ENCODE measurements at places on chromosomes 7 and 10.
A peak's percentile ranks its signal among the peaks of the same experiment; 100 is the strongest.

- no peak overlapping the region for H3K27ac ChIP-seq
- DNase-seq: no peak
- no peaks in the 10 kb centered on the region for H3K27me3 ChIP-seq
- H3K36me3 ChIP-seq: no peaks in the 10 kb centered on the region
- H3K4me1 ChIP-seq: no peaks in the 10 kb centered on the region
These were observed 285.1 kb upstream of the PFKP start for GRCh38 chr10:2782265-2782664.

DNA sequence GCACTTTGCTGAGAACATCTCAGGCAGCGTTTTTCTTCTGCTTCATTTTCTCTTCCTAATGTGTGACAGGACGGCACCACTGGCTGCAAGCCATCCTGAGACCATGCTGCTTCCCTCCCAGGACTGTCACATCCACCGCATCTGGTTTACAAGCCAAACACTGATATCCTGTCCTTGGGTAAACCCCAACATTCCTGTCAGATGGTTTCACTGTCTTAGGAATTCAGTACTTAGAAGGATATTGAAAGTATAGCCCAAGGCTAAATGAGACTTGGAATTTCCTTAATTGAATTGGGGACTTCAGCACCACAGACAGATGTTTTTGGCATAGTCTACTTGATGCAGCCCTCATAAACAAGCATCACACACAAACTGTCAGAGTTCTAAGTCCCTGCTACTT lies 74.2 kb upstream of the PLXNA4 start:
- DNase-seq: no peak
- H3K4me1 ChIP-seq: peaks cover 3% of the 10 kb centered on the region
- H3K27ac ChIP-seq: no peak overlapping the region
- H3K36me3 ChIP-seq: no peaks in the 10 kb centered on the region
- H3K4me3 ChIP-seq: no peak overlapping the region
- H3K27me3 ChIP-seq: no peaks in the 10 kb centered on the region

DNA sequence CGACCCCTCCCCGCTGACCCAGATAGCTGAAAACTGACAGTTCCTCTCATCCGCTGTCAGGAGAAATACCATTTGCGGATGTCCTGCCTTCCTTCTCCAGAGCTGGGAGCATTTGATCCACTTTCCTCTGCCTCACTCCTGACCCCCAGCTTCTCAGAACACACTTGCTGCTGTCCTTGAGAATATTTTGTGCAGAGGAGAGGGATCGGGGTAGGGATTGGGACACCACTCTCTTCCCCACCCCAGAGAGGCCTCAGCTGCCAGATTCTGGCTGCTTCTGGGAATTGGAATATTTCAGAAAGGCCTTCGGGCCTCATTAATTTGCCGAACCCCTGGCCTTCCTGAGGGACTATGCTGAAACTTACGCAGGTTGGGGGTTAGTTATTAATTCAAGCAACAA lies 97.0 kb downstream of the C10orf105 start:
- H3K4me3 ChIP-seq: no peak overlapping the region
- H3K27me3 ChIP-seq: peaks cover 34% of the 10 kb centered on the region
- H3K4me1 ChIP-seq: peaks cover 32% of the 10 kb centered on the region
- no peaks in the 10 kb centered on the region for H3K36me3 ChIP-seq
- H3K27ac ChIP-seq: peak overlapping the region; percentile 35

- H3K27me3 ChIP-seq: no peaks in the 10 kb centered on the region
- no peak overlapping the region for H3K27ac ChIP-seq
- H3K36me3 ChIP-seq: no peaks in the 10 kb centered on the region
- H3K4me3 ChIP-seq: no peak overlapping the region
These were observed 82.2 kb downstream of the SLC16A9 start for GRCh38 chr10:59627366-59628018.

GRCh38 chr7:46908770-46909169 lies 673.1 kb downstream of the TNS3 start:
- no peaks in the 10 kb centered on the region for H3K27me3 ChIP-seq
- no peaks in the 10 kb centered on the region for H3K36me3 ChIP-seq
- DNase-seq: no peak
- H3K4me3 ChIP-seq: no peak overlapping the region
- H3K4me1 ChIP-seq: no peaks in the 10 kb centered on the region

GRCh38 chr10:75110006-75110632 lies 1.3 kb upstream of the SAMD8 start:
- H3K4me3 ChIP-seq: peak overlapping the region; percentile 68
- no peaks in the 10 kb centered on the region for H3K4me1 ChIP-seq

GRCh38 chr10:11832042-11832441 lies 8.9 kb downstream of the PROSER2 start:
- H3K4me1 ChIP-seq: no peaks in the 10 kb centered on the region
- no peak for DNase-seq
- no peaks in the 10 kb centered on the region for H3K36me3 ChIP-seq
- H3K4me3 ChIP-seq: no peak overlapping the region

GRCh38 chr7:136530831-136531230 lies 337.6 kb upstream of the CHRM2 start:
- no peaks in the 10 kb centered on the region for H3K36me3 ChIP-seq
- peaks cover 7% of the 10 kb centered on the region for H3K4me1 ChIP-seq

GRCh38 chr7:141696348-141696747 lies 5.6 kb downstream of the DENND11 start:
- no peak overlapping the region for H3K27ac ChIP-seq
- H3K4me3 ChIP-seq: no peak overlapping the region
- no peak for DNase-seq
- H3K4me1 ChIP-seq: peaks cover 8% of the 10 kb centered on the region

GRCh38 chr7:43309706-43310022 lies 197.2 kb downstream of the HECW1 start:
- H3K36me3 ChIP-seq: no peaks in the 10 kb centered on the region
- H3K4me3 ChIP-seq: no peak overlapping the region
- no peak overlapping the region for H3K27ac ChIP-seq
- no peaks in the 10 kb centered on the region for H3K27me3 ChIP-seq

- no peak overlapping the region for H3K27ac ChIP-seq
- H3K4me1 ChIP-seq: peaks cover 2% of the 10 kb centered on the region
- no peak for DNase-seq
- peaks cover 35% of the 10 kb centered on the region for H3K27me3 ChIP-seq
- peak overlapping the region; percentile 55 for H3K4me3 ChIP-seq
These were observed 10.3 kb upstream of the PPP2R2D start for GRCh38 chr10:131890276-131891195.

DNA sequence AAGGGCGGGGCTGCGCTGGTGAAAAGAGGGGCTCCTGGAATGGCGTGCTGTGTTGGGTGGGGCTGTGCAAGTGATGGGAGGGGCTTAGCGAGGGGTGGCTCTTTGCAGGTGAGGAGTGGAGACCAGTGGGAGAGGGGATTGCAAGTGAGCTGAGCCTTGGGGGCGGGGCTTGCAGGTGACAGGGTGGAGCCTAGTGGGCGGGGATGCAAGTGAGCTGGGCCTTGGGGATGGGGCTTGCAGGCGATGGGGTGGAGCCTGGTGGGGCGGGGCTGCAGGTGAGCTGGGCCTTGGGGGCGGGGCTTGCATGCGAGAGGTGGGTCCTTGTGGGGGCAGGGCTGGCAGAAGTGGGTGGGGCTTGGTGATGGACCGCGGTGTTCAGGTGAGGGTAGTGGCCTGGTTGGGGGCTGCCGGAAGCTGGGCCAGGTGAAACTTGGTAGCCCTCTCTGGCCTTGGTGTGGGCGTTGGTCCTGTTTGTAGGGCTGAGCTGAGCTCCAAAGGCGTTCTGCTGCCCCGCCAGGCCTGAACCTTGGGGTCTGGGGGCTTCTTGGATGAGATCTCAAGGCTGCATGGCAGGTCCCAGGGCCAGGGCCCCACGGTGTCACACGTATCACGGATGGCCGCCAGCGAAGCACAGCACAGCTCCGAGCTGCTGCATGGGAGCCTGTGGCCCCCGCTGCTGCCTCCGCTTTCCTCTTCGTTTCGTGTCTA lies 743 bp upstream of the PITRM1 start:
- no peak overlapping the region for H3K27ac ChIP-seq
- H3K27me3 ChIP-seq: no peaks in the 10 kb centered on the region
- no peaks in the 10 kb centered on the region for H3K4me1 ChIP-seq
- H3K36me3 ChIP-seq: peaks cover 17% of the 10 kb centered on the region

GRCh38 chr7:19957664-19958063 lies 184.2 kb upstream of the TMEM196 start:
- H3K36me3 ChIP-seq: no peaks in the 10 kb centered on the region
- H3K4me1 ChIP-seq: no peaks in the 10 kb centered on the region
- no peak for DNase-seq
- no peak overlapping the region for H3K27ac ChIP-seq
- H3K4me3 ChIP-seq: no peak overlapping the region
- H3K27me3 ChIP-seq: no peaks in the 10 kb centered on the region

All from neuronal stem cell (in vitro differentiated cells).